ENCODE measurements at places on chromosomes 6 and 20. TPM values are rescaled to one million over a fixed set of nuclear protein-coding genes. Genes with fewer than 3 reads are reported as not detected.

GRCh38 chr6:11222385-11223277 lies 9.8 kb downstream of the NEDD9 start:
- H3K27ac ChIP-seq, result peak overlapping the region; percentile 41
- H3K4me3 ChIP-seq, result no peak overlapping the region
- no peaks in the 10 kb centered on the region for H3K36me3 ChIP-seq
- peaks cover 44% of the 10 kb centered on the region for H3K4me1 ChIP-seq

The ZSCAN23 gene
- total RNA-seq, result not detected

- no peaks in the 10 kb centered on the region for H3K27me3 ChIP-seq
- H3K4me3 ChIP-seq, result no peak overlapping the region
- no peak overlapping the region for H3K27ac ChIP-seq
- no peak for DNase-seq
- H3K4me1 ChIP-seq, result no peaks in the 10 kb centered on the region
Measured at GRCh38 chr6:52984247-52984646, 10.8 kb downstream of the GSTA4 start.

The EFCAB8 gene
- 2.0 TPM for total RNA-seq

DNA sequence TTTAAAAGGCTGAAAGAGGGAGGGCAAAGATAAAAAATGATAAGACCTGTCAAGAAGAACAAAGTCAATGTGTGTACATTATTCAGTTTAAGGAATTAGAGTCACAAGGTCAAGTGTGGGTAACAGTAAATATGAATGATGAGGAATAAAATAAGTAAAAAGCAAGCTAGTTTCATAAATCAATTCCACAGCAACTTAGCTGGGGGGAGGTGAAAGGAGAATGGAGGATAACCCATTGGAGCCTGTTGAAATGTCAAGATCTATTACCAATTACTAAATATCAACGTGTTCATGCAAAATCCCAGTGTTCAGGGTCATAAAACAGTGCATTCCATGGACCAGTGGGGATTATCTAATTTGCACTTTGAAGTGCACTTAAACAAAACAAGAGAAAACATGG lies 242.9 kb downstream of the TBX18 start:
- H3K27me3 ChIP-seq, result no peaks in the 10 kb centered on the region
- H3K36me3 ChIP-seq, result no peaks in the 10 kb centered on the region
- peak overlapping the region; percentile 35 for H3K27ac ChIP-seq
- DNase-seq, result no peak
- no peak overlapping the region for H3K4me3 ChIP-seq
